ENCODE measurements at places on chromosomes 16 and 17.
A peak's percentile ranks its signal among the peaks of the same experiment; 100 is the strongest.

DNA sequence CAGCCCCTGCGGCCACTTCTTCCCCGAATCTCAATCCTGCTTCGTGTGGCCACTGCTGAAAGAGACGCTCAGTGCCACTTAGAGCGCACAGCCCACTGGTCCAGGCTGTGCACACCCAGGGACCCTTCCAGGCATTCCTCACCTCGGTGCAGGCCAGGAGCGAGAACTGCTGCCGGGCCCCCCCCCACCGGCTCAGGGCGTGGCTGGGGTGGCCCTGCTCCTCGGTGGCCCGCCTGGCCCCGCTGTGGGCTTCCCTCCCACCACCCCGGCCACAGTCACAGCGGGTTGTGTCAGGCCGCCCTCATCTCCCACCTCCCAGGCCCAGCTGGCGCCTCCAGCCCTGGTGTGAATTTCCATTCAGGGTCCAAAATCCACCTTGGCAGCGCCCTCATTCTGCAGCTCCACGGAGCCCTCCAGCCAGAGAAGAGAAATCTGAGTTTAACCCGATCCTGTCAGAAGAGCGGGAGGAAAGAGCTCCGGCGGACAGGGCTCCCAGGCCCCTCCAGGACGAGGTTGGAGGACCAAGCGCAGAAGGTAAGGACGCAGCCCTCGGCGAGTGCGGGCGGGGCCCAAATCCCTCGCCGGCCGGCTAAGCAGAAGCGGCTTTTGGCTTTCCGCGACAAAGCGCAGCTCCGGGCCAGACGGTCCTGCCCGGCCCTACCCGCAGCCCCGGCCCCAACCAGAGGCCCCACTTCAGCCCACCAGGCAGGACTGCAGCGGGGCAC lies 12.0 kb downstream of the TBC1D16 start:
- no peak for DNase-seq

- DNase-seq, result no peak
Measured at GRCh38 chr17:8870406-8871040, 3.0 kb upstream of the PIK3R6 start.

GRCh38 chr16:7055443-7055842 lies 277.2 kb upstream of the RBFOX1 start:
- no peak for DNase-seq

DNA sequence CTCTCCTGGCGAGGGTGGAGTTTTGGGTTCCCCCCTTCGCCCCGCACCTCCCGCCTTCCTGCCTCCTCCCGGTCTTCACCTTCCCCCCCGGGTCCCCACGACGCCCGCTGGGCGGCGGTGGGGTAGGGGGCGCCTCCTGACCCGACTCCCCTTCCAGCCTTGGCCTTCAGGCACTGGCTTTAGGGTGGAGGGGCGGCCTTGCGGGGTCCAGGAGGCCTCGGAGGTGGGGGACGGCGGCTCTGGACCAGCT lies 2.4 kb downstream of the SLC16A3 start:
- no peak for DNase-seq

DNA sequence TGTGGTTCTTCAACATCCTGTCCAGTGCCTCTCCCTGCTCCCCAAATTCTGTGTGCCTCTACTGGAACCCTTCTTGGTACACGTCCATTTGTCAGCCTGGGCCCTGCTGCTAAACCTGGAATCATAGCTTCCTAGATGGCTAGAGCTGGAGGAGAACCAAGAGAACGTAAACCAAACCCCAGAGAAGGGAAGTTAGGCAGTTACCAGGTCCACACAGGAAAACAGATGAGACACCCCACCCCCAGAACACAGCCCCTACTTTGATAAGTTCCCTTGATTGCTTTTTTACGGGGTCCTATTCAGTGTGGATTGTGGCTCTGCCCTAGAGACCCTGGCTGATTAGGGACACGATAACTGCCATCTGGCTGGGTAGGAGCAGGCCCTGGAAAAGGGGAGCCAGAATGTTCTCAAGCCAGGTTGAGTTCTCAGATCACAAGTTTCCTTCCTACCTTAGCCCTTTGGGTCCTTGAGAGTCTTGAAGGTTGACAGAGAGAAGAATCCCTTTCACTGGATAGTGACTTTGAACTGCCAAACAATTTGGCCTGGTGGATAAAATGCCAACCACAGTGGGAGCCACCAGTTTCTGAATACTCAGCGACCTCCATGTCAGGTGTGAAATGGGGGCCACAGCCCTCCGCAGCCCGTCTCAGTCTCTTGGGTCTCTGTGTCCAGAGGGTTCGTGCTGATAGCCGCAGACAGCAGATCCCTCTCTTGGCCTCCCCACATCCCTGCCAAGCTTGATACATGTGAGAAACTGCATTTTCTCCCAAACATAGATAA lies 7.9 kb downstream of the TBX4 start:
- no peak for DNase-seq

DNA sequence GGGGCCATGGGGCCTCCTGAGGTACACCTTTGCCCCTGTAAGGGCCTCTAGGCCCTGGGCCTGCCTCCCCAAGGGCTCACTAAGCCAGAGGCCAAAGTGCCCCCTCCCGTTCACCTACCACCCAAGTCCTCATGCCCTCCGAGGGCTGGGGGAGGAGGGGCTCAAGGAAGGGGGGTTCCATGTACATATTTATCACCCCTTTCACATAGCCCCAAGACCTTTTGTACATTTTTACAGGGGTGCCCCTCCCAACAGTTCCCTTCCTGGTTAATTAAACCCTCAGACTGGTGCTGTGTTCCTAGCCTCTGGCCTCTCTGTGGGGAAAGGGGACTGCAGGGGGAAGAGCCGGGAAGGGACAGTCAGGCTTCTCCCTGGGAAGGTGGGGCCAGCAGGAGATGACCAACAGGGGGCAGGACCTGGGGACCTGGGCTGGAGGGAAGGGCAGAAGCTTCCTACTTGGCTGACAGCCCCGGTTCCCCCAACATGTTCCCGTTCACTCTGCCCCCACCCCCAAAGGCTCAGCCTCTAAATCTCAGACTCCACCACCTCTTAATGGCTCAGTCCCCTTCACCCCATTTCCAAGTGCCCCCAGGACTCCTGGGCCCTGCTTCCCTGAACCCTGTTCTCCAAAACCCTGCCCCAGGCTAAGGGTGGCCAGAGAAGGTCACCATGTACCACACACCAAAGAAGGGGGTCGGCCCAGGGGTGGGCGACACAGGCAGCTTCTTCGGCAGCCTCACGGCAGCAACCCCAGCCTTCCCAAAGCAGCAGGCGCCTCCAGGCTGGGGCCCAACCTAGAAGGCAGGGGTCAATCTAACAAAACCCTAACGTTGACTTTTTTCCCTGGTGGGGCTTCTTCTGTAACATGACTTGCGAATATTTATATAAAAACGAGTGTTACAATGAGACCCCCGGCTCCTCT lies 11.9 kb downstream of the FBRS start:
- no peak for DNase-seq

- DNase-seq, result no peak
Measured at GRCh38 chr17:5902181-5903140, 167.7 kb upstream of the WSCD1 start.

- no peak for DNase-seq
Measured at GRCh38 chr16:88770461-88771293, 14.3 kb downstream of the PIEZO1 start.

- DNase-seq, result no peak
Measured at GRCh38 chr17:16987830-16988601, 16.1 kb upstream of the TNFRSF13B start.

GRCh38 chr16:88956546-88957432 lies 20.2 kb downstream of the CBFA2T3 start:
- DNase-seq, result no peak

DNA sequence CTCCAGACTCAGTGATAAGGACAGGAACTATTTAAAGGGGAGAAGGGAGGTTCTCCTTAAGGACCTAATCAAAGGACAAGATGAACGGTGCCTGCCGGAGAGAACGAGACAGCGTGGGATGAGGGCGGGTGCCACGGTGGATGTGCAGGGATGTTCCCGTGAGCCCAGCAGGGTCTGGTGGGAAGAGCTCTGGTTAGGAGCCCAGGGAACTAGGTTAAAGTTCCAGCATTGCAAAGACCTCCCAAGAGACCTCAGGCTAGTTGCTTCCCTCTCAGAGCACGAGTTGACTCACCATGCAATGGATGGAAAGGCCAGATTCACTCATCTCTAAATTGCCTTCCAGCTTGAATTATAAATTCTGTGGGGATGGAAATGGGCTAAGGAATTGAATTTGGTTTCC lies 14.7 kb downstream of the CCR7 start:
- DNase-seq, result no peak

DNA sequence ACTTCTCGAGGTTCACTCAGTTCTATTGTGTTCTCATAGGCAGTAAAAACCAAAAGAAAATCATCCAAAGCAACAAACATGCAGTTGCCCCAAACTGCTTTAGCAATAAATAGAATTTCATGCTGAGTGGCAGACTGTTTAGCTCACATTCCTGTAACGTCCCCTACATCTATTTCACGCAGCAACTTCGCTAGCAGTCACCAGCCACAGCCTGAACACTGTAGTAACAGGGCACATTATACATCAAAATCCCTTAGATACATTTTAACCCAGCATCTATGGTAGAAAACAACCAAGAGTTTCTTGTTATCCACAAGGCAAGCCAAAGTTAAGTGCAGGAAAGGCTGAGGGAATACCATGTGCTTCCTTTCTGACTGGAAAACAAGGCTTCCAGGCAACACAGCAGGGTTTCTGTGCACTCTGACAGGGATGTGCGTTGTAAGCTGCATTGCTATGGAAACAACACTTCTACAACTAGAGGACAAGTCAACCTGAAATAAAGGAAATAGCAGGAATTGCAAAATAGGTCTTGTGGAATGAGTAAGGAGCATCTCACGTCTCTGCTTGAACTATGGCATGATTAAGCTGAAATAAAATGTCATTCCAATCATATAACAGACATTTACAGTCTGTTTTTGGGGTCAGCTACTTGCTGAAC lies 55.4 kb downstream of the CFDP1 start:
- DNase-seq, result no peak

- DNase-seq, result no peak
Measured at GRCh38 chr16:23351360-23351759, 49.3 kb downstream of the SCNN1B start.

- no peak for DNase-seq
Measured at GRCh38 chr16:4937782-4938682, 1.1 kb upstream of the PPL start.

DNA sequence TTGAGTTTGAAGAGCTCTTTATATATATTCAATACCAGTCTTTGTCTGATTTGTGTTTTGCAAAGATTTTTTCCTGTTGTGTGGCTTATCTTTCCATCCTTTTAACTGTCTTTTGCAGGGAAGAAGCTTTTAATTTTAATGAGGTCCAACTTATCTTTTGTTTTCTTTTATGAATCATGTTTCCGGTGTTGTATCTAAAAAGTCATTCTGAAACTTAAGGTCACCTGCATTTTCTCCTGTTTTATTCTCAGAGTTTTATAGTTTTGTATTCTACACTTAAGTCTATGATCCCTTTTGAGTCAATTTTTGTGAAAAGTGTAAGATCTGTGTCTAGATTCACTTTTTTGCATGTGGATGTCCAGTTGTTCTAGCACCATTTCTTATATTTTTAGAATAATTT lies 24.6 kb upstream of the COX10 start:
- no peak for DNase-seq

DNA sequence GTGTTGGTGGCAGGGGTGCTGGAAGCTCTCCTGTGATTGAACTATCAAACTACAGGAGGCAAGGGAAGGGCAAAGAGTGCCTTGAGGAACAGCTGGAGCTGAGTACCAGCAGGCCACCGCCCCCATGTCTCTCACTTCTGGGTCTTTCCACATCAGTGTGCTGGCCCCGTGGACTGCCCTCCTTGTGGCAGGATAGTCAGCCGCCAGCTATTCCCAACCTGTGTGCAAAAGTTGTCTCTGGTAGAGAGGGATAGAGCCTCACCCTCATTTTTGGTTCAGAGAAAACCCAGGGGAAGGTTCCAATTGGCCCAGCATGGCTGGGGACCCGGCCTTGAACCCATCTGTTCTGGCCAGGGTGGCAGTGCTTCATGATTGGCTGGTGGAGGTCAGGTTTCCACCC lies 211.8 kb downstream of the IRF8 start:
- DNase-seq, result no peak

GRCh38 chr17:16459271-16459670 lies 32.7 kb downstream of the LRRC75A start:
- no peak for DNase-seq

GRCh38 chr16:15690296-15690695 lies 40.3 kb downstream of the NDE1 start:
- no peak for DNase-seq

- no peak for DNase-seq
Measured at GRCh38 chr17:43655693-43656255, 5.9 kb downstream of the MEOX1 start.

DNA sequence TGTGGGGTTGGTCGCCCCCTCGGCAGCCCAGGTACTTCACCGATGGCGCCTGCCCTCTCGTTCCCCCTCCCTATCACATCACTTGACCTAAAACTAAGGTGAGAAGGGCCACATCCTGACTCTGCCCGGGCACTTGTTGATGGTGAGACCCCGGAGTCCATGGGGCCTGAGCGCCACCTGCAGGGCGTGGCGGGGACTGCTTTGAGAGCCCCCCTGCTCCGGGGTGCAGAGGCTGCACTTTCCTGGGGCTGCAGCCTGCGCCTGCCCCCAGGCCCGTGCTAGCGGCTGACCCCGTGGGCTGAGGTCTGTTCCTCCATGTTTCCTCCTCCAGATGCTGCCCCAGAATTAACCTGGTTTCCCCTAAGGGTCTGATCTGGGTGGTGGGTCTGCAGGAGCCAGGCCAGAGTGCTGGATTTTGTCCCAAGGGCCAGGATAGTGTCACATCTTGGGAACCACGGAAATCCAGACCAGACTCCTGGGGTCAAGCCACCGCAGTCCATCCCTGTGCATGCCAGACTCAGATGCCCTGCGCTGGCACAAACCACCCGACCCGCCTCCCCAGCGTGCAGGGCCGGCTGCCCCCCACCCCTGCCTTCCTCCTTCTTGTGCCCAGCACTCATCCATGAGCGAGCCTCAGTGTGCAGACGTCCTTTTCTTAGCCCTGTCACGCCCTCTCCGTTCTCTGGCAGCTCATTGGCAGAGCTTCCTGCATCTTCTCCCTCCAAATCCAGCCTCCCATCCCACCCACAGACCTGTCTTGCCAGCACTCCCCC lies 2.7 kb downstream of the NDUFAF8 start:
- peak; percentile 70 for DNase-seq

- no peak for DNase-seq
Measured at GRCh38 chr17:31289790-31290189, 7.2 kb downstream of the OMG start.

GRCh38 chr16:21565861-21566669 lies 33.3 kb upstream of the METTL9 start:
- no peak for DNase-seq

Measured in activated CD8-positive, alpha-beta memory T cell treated with anti-CD3 and anti-CD28 coated beads for 48 hours (primary cell).